ENCODE measurements at places on chromosomes 4 and X.

DNA sequence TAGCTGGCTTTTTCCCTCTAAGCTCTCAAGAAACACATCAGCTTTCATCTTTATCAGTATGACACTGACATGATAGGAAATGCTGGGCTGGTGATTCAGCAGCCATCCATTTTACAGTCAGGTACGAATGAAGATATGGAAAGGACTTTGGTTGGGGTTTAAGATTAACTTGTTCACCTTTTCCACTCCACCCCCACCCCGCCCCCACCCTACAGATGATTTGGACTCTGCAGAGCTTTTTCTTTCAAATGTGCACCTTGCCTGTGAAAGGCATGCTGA is 132.6 kb downstream of the AKAP4 start:
- no peak for DNase-seq

GRCh38 chr4:40897557-40898203 is 147.9 kb downstream of the NSUN7 start:
- DNase-seq: peak; percentile 43

- DNase-seq: peak; percentile 16
These were observed at the start of gene NMU for GRCh38 chr4:55635741-55636655. Gene NMU, minus strand, starts transcription at chr4:55636298. Its CDS starts 106 bp downstream, at chr4:55636192.

- no peak for DNase-seq
These were observed 78.5 kb downstream of the HTRA3 start for GRCh38 chr4:8348071-8348470.

DNA sequence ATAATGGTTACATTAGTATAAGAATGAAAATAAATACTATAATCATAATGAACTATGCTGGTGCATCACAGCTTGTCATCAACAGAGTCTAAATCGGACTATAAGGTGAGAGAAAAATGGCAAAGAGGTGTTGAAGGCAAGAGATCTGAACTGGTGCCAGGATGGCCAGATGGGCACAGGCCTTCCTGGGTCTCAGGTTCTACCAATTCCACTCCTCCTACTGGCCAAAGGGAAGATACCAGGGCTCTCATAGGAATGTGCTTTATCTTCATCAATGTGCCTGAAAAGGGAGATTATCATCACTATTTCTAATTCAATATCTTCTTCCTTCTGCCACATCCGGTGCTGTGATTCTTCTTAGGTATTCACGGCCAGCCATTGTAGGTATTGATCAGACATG is 107.6 kb downstream of the GASK1B start:
- no peak for DNase-seq

DNA sequence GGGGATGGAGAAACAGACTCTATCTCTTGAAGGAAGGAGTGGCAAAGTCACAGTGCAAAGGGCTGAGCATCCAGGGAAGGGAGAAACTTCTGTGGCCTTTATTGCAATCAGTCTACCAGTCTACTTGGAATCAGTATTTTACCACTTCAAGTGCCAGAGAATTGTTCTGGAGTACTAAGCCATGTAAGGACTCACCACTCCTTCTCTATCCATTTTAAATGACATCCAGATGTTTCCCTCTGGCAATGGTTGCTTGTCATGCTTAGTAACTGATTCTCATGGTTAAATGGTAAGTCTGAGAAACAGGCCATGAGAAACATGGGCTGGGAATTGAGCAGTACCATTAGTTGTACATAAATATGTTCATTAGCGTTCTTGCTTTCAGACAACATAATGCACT is 21.1 kb upstream of the SMIM10 start:
- DNase-seq: no peak

DNA sequence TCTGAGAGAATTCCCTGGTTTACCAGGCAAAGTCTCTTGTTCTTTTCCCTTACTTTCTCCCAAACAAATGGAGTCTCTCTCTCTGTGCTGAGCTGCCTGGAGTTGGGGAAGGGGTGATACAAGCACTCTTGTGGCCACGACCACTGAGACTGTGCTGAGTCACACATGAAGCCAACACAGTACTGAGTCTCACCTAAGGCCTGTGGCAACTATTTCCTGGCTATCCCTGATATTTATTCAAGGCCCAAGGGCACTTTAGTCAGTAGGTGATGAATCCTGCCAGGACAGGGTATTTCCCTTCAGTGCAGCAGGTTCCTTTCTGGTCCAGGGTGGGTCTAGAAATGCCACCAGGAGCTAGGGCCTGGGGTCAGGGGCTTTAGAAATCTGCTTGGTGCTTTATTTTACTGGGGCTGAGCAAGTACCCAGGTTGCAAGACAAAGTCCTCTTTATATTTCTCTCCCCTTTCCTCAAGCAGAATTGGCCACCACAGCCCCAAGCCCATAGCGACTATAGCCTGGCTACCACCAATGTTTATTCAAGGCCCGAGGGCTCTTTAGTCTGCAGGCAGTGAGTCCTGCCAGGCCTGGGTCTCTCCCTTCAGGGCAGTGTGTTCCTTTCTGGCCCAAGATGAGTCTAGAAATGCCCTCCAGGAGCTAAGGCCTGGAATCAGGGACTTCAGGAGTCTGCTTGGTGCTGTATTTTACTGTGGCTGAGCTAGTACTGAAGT is 10.5 kb downstream of the ARL13A start:
- DNase-seq: no peak

- no peak for DNase-seq
These were observed 20.0 kb downstream of the PHOX2B start for GRCh38 chr4:41728573-41728913.

DNA sequence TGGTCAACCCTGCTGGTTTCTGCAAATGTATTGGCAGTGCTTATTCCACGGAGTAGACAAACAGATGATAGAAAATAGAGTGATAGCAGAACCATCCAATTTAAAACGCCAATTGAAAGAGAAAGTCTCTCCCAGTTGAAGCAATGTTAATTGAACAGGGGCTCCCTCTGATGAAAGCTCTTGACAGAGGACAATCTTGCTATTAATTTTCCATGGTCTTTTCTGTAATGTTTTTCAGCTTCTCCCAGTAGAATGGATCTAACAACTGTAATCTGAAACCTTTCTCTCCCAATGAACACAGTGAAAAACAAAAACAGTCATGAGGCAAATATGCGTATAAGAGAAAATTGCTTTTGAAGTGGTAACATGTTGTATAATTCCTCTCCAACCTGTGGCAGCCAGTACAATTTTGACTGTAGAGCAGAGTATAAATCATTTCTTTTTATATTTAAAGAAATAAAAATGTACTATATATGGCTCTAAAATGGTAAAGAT is 225.1 kb upstream of the GALNTL6 start:
- no peak for DNase-seq

- DNase-seq: no peak
These were observed 30.3 kb upstream of the GLRB start for GRCh38 chr4:157045507-157046127.

- DNase-seq: no peak
These were observed 58.9 kb upstream of the PROM1 start for GRCh38 chr4:16142598-16143310.

DNA sequence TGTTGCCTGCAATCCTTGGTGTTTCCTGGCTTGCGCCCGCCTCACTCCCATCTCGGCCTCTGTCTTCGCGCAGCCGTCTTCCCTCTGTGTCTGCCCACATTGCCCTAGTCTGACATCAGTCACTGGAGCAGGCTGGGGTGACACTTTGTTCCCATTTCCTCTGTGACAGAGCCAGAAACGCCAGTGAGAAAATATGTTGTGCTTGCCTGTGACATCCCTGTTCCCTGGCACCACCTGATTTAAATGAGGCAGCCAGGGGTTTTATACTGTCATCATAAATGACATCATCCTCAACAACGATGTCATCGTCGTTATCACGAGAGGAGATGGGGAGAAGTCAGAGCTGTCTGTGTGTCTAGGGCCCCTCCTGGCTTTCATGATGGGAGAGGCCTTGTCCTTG is 29.1 kb downstream of the ZNF185 start:
- DNase-seq: no peak

DNA sequence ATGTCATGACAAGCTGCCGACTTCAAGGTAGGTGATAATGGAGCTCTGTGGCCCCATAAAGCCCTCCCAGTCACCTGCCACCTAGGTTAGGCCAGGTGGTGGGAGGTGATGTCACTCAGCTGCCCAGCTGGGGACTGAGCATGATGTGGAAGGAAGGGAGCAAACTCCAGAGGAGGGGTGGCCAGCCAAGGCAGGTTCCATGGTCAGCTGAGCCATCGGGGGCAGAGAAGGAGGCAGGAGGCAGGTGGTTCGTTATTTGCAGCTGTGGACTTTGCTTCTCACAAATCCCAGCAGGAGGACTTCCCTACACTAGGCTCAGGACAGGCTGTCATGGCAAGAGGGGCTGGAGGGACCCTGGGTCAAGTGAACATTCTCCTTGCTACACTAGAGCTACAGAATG is 2.1 kb downstream of the CCDC120 start:
- DNase-seq: no peak

DNA sequence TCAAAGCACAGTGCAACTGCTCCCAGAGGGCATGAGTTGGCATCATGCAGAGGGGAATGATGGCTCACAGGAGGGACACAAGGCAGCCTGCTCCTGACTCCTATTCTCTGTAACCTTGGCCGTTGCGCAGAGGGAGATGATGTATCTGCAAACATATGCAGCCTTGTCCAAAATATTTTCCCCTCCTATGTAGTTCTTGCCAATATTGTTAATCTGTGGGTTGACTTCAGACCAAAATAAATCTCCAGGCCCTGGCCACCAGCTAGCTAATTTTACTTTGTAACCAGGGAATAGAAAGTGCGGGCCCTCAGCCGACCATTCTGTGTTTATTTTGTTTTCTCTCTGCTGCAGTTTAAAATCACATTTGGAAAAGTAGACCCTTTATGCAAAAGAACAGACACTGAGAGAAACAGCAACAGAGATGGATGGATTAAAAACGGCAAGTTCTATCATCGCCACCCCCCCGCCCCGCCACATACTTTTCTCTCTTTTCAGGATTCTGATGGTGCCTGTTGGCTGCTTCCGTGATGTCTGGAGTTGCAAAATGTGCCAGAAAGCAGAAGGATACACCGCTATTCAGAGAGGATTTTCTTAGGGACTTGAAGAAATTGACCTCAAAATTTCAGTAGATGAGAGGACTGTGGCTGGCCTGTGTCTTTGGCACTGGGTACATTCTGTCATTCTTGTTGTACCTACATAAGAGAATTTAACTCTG is 185.3 kb upstream of the BCOR start:
- DNase-seq: no peak

DNA sequence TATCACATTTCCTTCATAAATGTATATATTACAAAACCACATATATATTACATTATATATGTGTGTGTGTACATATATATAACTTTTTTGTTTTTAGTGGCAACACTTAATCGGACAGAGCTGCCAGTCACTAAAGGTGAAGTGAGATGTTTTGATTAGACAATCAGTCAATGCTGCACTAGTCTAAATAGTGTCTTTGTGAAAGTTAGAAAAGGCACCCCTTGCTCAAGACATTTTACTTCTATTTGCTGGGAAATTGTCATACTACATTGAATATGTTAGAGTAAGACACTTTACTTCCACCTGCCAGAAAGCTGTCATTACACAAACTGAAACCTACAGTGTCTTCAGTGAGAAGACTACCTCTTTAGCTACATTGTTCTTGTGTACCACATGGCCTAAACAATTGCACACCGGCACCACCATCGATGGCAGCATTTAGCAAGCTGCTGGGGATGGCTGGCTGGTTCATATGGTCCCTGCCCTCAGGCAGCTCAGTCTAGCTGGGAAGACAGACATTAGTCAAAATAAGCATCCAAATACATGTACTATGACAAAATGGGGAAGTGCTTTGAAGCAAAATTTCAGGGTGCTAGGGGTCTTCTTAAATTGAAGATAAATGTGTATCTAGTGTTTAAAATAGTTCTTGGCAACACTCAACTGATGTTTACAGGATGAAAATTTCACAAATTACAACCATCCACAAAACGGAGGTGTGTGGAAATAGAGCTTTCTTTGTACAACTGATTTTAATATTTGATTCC is 148.1 kb upstream of the GATB start:
- no peak for DNase-seq

DNA sequence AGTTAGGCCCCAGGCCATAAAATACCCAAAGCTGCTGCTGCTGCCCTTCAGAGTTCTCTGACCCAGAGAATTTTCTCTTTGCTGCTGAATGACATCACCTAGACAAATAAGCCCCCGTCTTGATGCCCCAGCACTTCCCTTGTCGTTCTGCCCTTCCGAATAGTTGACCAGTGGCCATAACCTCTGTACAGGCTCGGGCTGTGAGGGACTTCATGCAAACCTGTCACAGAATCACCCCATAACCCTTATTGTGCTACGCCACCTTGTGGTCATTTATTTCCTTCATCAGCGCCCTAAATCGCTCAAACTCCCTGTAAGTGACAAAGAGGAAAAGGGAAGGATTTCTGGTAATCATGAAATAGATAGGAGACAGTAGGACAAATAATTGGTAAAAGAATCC is 18.8 kb downstream of the SPACA5 start:
- DNase-seq: peak; percentile 66

GRCh38 chr4:184962125-184962638 is 56.1 kb upstream of the HELT start:
- DNase-seq: no peak

DNA sequence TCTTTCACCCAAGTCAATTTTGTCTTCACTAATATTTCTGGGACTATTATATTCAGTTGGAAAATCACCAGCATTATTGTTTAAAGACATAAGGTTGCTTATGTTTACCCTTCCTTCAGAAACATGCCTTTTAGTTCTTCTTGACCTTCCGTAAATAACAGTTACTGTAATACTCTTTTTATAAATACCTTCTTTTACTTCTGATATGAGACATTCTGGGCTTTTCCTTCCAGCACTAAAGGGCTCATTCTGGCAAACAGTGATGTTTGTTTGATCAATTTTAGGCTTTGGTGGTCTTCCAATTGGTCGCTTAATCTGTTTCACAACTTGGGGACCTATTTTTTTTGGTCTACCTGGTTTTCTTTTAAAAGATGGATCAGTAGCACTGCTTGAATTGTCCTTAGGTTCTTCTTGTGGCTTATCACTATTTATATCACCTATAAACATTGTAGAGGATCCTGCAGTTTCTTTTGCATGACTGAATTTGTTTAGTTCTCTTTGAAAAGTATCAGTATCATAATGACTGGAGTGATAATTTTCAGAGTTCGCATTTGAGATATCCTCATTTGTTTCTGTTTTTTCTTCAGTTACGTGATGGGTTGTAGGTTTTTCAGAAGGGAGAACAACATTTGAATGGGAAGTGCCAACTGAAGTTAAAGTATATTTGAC is 64.8 kb downstream of the NCAPG start:
- no peak for DNase-seq

DNA sequence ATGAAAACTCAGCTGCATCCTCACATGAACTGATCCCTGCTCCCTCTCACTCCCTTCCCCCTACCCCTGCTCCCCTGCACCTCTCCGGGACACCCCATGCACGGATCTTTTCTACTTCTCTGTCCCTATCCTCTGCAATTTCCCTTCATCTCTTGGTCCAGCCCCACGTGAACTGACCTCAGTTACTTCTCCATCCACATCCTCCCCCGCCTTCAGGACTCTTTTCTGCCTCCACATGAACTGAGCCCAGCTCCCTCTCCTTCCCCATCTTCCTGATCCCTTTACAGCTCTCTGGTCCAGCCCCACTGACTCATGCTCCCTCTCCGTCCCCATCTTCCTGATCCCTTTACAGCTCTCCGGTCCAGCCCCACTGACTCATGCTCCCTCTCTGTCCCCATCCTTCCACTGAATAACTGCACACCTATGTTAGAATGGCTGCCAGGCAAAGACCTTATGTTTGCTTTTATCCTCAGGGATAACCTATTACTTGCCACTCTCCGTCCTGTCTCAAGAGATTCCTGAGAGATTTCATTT is 5.6 kb downstream of the CETN2 start:
- DNase-seq: no peak

- DNase-seq: no peak
These were observed 22.4 kb downstream of the STARD8 start for GRCh38 chrX:68669871-68670270.

- DNase-seq: no peak
These were observed 67.7 kb downstream of the SLC4A4 start for GRCh38 chr4:71406459-71406963.

GRCh38 chrX:10597871-10598270 is 22.5 kb downstream of the MID1 start:
- no peak for DNase-seq
